SW 1271 (cell line): ENCODE measurements at places on chromosomes 7 and 10.

GRCh38 chr10:126226988-126227761 lies 161.1 kb downstream of the ADAM12 start:
- no peak for DNase-seq

GRCh38 chr10:58350619-58351323 lies 16.0 kb downstream of the UBE2D1 start:
- no peak for DNase-seq

DNA sequence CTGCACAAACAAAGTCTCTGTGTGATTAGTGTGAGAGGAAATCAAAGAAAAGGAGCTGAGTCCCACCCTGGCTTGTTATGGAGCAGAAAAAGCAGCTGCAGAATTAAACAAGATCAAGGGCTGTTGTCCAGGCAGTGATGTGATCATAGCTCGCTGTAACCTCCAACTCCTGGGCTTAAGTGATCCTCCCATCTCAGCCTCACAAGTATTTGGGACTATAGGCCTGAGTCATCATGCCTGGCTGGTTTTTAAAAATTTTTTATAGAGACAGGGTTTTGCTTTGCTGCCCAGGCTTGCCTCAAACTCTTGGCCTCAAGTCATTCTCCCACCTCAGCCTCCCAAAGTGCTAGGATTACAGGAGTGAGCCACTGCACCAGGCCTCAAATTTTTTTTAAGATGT lies 88.9 kb downstream of the IPMK start:
- no peak for DNase-seq

DNA sequence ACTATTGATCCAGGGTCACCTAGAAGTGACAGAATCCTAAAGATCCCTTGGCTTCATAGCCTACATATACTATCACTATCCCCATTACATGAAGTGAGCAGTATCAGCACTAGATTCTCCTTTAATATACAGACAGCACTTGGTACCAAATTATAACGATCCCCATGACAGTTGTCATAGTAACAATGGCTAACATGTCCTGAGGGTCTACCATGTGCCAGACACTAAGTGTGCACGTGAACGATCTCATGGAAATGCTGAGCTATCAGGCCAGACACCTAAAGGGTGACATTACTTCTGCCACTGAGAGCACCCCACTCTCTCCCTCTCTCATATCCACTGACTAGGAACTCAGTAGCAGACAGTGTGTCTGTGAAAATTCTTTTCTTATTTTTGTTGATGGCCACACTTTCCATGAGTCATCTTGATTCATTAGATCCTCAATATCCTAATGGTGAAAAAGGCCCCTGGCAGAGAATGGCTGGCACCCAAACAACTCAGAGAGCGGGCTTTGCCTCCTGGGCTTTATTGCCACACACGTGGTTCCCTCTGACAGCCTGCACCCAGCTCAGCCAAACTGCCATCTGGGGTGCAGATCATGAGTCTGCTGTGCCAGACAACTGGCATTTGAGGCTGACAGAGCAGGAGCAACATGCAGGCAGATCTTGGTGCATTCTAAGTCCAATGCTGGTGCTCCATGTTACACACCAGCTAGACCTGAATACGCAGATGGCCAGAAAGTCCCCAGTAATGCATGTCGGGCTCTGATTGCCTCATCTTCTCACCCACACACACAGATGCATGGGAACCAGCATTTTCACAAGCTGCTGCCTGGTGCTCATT lies 176.3 kb downstream of the DGKI start:
- DNase-seq = no peak

GRCh38 chr10:80077869-80078447 lies 507 bp upstream of the TMEM254 start:
- no peak for DNase-seq

DNA sequence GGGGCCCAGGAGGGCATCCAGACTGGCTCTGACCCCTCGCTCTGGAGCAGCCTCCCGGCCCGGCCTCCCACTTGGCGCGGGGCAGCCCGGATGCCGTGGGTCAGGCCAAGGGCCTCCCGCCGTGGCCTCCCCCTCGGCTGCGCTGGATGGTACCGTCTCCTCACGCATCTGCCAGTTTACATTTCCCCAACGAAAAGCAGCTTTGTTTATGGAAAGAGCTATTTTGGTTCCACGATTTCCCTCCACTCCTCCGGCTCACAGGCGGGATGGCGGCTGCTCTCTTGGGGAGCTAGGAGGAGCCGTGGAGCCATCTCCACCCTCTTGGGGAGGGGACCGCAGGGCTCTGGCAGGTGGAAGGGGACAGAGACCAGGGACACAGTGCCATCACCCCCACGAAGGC lies 93.2 kb upstream of the MYL10 start:
- DNase-seq = no peak

- no peak for DNase-seq
These were observed 17.8 kb downstream of the VWC2 start for GRCh38 chr7:49791088-49791741.

- no peak for DNase-seq
These were observed 4.0 kb downstream of the EFCAB10 start for GRCh38 chr7:105577251-105577650.

GRCh38 chr7:79523436-79523835 lies 70.0 kb upstream of the MAGI2 start:
- no peak for DNase-seq

- no peak for DNase-seq
These were observed 148.4 kb downstream of the CPEB3 start for GRCh38 chr10:92142512-92142911.

GRCh38 chr10:19832699-19833098 lies 16.5 kb downstream of the PLXDC2 start:
- no peak for DNase-seq

- DNase-seq = no peak
These were observed 35.4 kb downstream of the LRRC4 start for GRCh38 chr7:127995881-127996215.

- DNase-seq = peak; percentile 62
These were observed 70.2 kb upstream of the FERD3L start for GRCh38 chr7:19215412-19215811.

GRCh38 chr7:29435167-29435566 lies 128.5 kb upstream of the PRR15 start:
- DNase-seq = no peak

DNA sequence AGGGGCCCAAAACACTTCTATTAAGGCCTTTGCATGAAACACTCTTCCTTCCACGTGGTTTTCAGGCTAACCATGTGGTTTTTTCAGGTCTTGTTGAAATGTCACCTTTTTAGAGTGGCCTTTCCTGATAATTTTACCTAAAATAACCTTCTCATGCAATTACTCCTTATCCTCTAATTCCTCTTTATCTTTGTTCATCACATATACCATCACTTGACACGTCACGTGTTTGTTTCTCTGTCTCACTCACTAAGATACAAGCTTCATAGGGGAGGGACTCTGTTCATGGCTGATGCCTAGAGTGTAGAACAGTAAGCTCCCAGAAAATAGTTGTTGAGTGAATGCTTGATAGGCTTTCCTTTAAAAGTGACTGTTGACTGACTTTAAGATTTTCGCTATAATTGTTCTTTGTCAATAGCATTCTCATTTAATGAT lies 63.7 kb downstream of the ST7 start:
- DNase-seq = no peak

GRCh38 chr7:54392935-54393334 lies 149.2 kb upstream of the VSTM2A start:
- no peak for DNase-seq

DNA sequence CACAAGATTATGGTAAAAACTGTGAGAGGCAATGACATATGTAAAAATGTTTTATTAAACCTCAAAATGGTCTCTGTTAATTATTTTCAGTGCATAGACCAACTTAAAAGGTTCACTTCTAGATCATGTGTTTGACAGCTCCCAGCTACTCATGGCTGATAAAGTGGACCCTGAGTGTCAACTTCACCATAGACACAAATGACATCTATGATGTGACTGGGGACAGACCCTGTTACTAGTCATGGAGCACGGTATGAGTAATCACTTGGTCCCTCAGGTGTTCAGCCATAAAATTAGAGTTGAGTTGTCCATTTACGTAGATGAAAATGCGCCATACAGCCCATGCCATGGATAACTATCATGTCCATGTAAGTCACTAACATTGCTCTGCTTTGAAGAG lies 199.8 kb downstream of the ZNF365 start:
- no peak for DNase-seq

DNA sequence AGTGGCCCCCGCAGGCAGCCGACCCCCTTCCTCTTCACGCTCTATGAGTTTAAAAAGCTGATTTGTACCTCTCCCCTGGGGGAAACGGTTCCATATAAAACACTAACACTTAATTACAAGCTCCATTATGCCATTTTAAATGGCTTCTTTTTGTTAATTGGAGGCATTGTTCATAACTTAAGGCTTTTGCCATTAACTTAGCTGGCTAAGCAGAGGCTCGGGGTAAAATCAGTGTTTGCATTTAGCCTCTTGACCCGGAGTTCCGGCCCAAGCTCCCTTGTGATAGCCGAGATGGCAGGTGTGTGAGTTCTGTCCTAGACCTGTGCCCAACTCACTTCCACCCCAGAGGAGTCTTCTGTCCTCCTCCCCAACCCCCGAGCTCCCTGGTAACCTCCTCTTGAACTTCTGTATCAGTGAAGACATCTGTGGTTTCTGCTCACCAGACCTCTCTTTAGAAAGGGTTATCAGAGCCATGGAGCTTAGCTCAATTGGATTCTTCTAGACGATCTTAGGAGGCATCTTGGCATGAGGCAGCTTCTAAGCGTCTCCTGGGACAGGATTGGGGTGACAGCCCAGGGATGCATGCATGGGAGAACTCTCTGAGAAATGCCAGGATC lies 34.2 kb upstream of the SH2B2 start:
- no peak for DNase-seq

DNA sequence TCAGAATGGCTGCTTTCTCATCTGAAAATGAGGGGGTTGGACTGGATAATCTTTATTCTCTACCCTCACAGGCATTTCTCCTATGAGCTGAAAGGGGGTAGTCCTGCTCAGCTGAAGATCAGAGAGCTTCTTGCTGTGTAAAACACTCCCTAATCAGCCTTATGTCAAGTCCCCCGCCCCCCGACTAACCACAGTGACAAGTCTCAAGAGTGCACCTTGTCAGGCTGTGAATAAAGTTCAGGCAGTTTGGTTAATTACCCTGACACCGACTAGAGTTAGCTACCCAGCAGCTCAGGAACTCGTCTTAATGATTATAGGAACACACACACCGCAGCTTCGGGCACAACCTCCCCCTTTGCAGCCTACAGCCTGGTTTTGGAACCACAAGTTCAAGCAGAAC lies 513.7 kb downstream of the RPS24 start:
- no peak for DNase-seq

DNA sequence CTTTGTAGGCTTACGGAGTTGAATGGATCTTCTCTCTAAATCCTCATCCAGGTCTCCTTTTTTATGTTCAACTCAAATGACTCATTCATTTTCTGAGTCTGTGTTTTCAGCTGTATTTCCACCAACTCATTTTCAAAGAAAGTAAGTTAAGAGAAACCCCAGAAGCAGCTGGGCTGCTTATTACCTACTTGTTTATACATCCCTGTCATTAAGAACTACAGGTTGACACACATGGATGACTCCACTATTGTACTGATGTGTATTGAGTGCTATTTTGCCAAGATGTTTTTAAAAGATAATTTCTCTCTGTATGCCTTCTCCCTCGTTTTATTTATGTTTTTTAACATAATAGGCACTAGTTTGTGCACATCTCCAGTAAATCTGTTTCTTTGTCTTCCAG lies 41.9 kb downstream of the DGKI start:
- DNase-seq = no peak
